Neural crest cell (in vitro differentiated cells): ENCODE measurements at places on chromosomes 3 and 15.
A peak's percentile ranks its signal among the peaks of the same experiment; 100 is the strongest.

- DNase-seq = no peak
Measured at GRCh38 chr3:52636673-52637072, 49.0 kb downstream of the PBRM1 start.

DNA sequence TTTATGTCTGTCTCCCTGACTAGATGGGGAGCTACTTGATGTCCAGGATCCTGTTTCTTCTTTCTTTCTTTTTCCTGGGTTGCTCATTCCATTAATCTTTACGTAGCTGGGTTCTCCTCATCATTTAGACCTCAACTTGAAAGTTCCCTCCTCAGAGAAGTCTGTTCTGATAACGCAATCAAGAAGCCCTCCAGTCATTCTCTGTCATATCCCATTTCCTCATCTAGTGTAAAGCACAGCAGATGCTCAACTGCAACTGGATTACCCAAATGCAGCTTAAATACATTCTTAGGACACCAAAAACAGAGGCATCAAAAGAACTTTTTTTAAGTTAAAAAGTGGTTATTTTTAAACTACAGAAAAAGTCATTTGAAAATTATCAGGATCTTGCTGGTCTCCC, 51.7 kb upstream of the ST3GAL6 start:
- no peak for DNase-seq

- no peak for DNase-seq
Measured at GRCh38 chr3:69196876-69197275, 74.5 kb upstream of the LMOD3 start.

GRCh38 chr15:29570948-29571791, 251.1 kb downstream of the TJP1 start:
- DNase-seq = peak; percentile 45

DNA sequence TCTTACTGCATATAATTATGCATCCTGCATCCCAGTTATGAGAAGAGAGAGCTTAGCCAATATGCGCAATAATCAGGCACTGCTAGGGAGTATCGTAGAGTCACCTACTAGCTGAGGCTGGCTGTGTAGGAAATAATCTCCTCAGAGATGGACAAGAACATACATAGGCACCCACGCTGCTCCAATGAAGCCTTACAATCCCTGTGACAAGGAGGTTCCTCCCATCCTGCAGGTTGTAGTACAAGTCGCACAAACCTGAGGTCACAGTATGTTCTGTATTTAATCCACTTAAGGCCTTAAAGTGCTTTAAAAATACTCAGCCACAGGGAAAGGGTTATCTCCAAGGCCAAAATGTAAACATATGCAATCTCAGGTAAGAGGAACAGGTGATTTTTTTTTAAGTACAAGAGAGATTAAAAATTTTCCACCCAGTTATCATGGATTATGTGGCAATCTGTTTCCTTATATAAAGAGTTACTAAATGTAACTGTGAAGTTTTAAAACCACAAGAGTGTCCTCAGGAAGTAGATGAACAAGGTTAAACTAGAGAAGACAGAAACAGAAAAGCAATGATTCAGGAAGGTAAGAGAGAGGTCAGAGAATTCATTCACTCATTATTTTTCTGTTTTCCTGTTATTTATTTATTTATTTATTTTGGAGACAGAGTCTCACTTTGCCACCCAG, 7.5 kb upstream of the COLQ start:
- no peak for DNase-seq

DNA sequence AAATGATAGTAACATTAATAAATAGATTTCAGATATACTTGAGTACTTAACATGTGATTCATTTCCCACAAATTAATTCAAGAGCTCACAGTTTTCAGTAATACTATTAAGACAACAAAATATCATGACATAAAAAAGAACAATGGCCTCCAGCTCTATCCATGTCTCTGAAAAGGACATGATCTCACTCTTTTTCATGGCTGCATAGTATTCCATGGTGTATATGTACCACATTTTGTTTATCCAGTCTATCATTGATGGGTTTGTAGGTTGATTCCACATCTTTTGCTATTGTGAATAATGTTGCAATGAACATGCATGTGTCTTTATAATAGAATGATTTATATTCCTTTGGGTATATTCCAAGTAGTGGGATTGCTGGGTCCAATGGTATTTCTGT, 1012.8 kb upstream of the ALCAM start:
- no peak for DNase-seq

DNA sequence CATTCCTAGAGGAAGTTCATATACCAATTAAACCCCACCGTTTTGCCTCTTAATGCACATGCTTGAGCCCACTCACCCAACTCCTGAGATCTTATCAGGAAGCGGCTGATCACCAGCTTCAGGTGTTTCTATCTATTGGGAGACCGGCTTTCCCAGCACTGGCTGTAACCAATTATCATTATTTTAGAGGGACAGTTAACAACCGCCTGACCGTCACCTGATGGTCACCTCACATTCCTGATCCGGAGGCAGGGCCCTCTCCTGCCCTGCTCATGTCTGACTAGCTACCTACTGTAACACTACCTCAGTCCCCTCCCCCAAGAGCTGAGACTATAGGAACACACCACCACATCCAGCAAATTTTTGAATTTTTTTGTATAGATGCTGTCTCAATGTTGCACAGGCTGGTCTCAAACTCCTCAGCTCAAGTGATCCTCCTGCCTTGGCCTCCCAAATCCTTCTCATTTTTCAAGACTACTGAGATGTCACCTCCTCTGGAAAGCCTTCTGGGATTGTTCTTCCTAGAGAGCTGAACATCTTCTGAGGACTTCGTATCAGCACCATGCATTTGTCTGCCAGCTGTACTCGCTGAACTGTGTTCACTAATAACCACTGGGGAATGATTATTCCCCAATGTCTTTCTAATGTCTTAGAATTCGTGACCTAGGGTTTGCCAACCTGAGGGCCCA, 84.8 kb downstream of the LSM3 start:
- no peak for DNase-seq

- no peak for DNase-seq
Measured at GRCh38 chr3:127710155-127710941, 37.6 kb downstream of the ABTB1 start.

DNA sequence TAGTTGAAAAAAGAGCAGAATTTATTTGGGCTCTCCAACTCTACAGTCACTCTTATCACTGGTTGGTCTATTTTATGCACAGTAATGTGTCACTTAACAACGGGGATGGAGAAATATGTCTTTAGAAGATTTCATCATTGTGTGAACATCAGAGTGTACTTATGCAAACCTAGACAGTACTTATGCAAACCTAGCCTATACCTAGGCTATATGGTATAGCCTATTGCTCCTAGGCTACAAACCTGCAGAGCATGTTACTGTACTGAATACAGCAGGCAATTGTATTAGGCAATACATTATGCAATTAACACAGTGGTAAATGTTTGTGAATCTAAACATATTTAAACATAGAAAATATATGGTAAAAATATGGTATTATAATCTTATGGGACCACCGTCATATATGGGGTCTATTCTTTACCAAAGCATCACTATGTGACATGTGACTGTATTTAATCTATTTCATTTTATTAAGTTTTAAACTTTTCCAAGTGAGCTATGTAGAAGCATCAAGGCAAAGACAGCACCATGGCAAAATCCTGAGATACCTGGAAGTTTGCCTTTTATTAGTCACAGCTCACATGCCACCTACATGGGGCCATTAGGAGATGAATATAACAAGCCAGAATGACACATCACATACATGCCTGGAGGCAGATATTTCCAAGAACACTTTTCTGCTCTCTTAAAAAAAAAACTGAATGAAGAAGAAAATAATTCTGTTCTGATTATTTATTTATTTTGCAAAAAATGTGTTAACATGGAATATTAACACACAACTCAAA, 537.4 kb downstream of the TUSC7 start:
- no peak for DNase-seq

GRCh38 chr15:73464602-73465001, 21.6 kb downstream of the REC114 start:
- no peak for DNase-seq

- DNase-seq = no peak
Measured at GRCh38 chr3:148158210-148158609, 539.5 kb upstream of the AGTR1 start.

- DNase-seq = no peak
Measured at GRCh38 chr3:127215714-127216414, 22.9 kb downstream of the PRR23E start.

DNA sequence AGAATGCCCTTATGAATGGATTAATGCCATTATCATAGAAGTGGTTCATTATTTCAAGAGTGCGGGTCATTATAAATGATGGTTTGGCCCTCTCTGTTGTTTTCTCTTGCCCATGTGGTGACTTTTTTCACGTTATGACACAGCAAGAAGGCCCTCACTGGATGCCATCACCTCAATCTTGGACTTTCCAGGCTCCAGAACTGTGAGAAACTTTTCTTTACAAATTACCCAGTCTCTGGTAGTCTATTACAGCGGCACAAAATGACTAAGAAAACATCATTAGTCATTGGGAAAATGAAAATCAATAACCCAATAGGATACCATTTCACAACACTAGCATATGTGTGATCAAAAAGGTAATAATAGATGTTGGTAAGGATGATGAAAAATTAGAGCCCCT, 119.0 kb upstream of the LPP start:
- no peak for DNase-seq

- no peak for DNase-seq
Measured at GRCh38 chr3:119195911-119196310, 22.5 kb downstream of the UPK1B start.

- DNase-seq = no peak
Measured at GRCh38 chr3:178673529-178673928, 137.3 kb downstream of the KCNMB2 start.

DNA sequence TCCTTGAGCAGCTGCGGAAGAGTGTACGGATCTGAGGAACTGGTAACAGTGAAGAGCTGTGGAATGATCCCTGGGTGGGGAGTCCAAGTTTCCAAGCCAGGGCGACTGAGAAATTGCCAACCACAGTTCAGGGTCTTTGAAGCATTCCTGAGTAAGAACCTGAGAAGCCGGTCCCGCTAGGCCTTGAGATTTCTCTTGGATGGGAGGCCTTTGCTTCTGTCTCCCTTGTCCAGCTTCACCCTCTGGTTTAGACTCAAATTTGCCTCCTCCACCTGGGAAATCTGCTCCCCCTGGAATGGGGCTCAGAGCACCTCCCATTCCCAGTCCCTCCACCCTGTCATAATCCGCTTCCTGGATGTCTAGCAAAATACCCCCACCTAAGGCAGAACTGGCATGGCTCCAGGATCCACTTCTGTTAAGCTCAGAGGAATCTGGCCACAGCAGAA, 127.7 kb upstream of the DLG1 start:
- DNase-seq = no peak

DNA sequence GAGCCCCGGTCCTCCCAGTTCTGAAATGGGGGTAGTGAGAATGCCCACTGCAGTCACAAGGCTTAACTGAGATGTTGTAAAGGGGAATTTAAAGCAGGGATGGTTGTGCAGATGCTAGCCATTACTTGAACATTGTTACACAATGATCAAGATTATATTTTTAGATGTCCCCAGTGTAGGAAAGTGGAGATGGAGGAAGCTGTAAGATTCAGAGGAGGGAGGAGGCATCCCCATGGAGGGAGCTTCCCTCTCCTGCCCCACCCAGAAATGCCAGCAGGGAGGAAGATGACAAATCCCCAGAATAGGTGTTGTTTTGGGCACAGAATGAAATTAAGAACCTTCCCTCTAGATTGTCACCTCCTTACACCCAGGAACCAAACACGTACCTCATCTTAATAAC, 46.1 kb downstream of the EFCAB12 start:
- no peak for DNase-seq

GRCh38 chr15:99721896-99722295, 11.3 kb downstream of the LYSMD4 start:
- no peak for DNase-seq

GRCh38 chr3:16467393-16467792, 46.1 kb downstream of the RFTN1 start:
- no peak for DNase-seq

DNA sequence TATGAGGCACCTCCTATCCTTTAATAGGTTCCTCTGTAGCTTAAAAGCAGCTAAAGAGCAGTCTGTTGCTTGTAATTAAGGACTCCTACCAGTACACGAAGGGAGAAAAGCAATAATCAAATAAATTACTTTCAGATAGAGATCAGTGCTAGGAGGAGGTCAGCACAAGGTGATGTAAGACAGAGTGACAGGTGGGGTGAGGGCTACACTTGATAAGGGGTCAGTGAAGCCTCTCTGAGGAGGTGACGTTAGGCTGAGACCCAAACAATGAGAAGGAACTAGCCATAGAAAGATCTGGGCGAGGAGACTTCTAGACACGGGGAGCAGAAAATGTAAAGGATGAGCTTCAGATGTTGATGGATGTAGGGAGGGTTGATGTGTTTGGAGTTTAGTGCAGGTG, 57.7 kb upstream of the BLM start:
- no peak for DNase-seq

GRCh38 chr3:45592830-45593707, 1.5 kb upstream of the LIMD1 start:
- DNase-seq = peak; percentile 78

DNA sequence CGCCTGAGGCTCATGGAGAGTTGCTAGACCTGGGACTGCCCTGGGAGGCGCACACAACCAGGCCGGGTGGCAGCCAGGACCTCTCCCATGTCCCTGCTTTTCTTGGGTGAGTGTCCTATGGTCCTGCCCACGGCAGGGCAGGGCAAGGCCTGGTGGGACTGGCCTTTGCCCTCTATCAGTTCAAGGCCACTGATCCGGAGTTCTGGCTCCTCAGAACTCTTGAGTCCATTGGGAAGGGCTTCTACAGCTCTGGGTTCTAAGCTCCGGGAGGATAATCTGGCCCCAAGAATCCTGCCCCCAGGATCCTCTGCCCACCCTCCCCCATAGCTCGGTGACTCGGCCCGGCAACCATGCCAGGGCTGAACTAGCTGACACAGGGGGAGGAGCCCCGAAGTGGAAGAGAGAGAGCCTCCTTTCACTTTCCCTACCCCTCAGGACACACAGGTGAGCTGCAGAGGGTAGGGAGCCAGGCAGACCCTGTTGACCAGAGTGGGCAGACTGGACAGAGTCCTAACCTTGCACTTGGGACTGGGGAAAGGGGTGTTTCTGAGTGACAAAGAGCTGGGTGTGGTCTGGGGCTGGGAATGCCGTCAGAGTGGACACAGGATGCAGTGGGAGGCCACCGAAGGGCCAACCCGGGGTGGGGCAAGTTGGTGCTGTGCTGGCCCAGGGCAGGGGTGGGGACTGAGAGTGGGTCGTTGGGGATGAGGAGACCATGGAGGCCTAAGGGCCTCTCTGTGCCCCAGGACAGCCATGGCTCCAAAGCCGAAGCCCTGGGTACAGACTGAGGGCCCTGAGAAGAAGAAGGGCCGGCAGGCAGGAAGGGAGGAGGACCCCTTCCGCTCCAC, 664 bp downstream of the PARP3 start:
- no peak for DNase-seq

GRCh38 chr3:12443781-12444522, 40.3 kb upstream of the TSEN2 start:
- DNase-seq = no peak

GRCh38 chr3:10404377-10404776, 83.5 kb upstream of the SEC13 start:
- no peak for DNase-seq

DNA sequence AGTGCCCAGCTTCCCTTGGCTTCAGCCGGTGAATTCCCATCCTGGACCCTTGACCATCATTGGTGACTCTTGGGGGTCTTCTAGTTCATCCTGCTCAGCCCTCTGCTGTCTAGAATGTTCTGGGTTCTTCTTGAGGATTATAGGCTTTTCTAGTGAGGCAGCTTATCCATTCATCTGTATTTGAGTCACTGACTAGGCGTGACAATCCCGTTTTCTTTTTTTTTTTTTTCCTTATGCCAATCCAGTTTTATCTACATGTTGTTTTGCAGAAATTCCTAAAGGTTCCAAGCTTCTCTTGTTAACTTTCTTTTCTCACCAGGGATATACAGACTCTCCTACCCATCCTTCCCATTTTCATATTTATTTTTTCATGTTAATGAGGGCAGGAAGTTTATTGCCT, 6.6 kb upstream of the TRAK1 start:
- no peak for DNase-seq
